ENCODE measurements at places on chromosomes 6 and 20.

DNA sequence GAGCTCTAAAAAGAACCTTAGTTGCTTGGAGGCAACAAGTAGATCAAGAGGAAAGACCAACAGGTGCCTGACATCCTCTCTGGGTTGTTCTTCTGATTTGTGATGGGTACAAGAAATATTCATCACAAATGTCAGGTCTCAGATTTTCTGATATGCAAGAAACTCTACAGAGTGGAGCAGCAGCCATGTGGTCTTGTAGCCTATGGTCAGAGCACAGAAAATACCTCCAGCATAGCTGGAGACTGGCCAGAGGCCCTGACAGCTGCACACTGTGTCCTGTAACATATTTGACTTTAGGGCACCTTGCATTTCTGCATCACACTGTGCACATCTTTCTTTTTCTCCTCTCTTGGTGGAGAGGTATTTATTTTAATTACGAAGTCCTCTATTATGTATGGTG, 116.3 kb downstream of the GMPR start:
- no peak for DNase-seq

GRCh38 chr20:8903655-8904605, 165.0 kb upstream of the PLCB4 start:
- no peak for DNase-seq

GRCh38 chr6:139029470-139030227, 1.1 kb downstream of the ABRACL start:
- peak; percentile 61 for DNase-seq

DNA sequence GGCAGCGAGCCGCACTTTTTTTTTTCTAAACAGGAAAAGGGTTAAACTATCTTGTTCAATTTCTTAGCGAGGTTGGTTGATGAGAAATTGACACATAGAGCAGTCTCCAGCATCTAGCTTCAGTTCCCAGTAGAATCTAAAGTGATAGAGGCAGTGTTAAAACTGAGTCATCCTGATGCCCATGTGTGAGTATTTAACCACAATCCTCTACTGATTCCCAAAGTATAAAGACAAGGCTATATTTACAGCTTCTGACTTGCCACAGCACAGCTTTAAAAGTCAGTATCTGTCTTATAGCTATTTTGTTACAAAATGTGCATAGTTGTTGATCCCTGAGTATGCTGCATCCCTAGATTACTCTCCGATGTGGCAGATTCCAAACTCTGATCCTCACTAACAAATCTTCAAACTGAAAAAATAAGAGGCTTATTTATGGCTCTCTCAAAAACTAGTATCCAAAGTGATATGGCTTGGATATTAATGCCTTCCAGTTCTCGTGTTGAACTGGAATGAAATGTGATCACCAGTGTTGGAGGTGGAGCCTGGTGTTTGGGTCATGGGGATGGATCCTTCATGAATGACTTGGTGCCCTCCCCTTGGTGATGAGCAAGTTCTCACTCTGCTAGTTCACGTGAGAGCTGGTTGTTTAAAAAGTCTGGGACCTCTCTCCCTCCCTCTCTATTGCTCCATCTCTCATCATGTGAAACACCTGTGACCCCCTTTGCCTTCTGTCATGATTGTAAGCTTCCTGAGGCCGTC, 13.1 kb upstream of the POPDC3 start:
- peak; percentile 51 for DNase-seq

DNA sequence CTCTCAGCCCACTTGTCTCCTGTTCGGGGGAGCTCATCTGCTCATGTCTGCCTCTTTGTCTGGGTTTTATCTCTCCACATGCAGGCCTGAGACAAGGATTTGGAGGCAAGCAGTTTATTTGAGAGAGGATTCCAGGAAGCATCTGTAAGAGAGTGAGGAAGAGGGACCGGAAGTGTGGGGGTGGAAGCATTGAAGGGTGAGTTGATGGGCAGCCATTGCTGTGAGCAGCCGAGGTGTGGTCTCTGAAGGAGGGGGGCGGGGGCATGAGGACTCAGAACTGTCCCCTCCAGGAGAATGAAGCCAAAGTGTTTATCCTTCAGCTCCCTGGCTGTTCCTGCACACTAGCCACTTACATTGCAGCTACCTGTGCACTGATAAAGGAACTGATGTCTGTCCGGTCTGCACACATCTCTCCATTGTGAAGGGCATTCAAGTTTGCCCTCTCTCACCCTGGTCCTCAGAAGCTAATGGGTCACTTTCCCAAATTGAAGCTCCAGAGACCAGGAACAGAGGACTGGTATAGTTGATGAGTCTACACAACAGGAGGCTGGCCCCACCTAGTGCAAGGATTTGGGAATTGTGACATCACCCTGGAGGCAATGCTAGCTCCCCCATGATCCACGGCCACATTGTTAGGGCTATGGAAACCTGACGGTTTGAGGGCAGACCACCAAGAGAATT, 100.5 kb upstream of the FOXA2 start:
- no peak for DNase-seq

- DNase-seq = no peak
Measured at GRCh38 chr6:128882560-128882959, 378 bp upstream of the LAMA2 start.

DNA sequence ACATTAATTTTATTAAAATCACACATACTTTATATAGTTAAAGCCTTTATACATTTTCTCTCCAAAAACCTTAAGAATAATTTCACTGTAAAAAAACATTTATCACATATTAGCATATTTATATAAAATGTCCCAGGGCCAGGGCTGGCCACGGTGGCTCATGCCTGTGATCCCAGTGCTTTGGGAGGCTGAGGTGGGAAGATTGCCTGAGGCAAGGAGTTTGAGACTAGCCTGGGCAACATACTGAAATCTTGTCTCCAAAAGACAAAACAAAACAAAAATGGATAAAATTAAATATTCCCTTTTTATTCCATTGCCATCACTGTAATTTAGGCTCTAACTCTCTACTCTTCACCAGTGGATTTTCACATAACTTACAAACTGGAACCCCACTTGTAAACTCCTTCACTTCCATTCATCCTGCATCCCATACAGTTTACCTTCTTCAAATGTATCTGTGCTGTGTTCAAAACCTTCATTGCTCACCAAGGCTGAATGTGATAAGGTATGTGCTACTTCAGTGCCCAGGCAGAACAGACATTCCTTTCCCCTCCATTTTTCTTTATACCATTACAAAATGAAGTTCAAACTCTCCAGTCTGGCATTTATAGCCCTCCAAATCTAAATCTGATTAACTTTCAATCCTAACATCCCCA, 42.9 kb upstream of the PIM1 start:
- no peak for DNase-seq

DNA sequence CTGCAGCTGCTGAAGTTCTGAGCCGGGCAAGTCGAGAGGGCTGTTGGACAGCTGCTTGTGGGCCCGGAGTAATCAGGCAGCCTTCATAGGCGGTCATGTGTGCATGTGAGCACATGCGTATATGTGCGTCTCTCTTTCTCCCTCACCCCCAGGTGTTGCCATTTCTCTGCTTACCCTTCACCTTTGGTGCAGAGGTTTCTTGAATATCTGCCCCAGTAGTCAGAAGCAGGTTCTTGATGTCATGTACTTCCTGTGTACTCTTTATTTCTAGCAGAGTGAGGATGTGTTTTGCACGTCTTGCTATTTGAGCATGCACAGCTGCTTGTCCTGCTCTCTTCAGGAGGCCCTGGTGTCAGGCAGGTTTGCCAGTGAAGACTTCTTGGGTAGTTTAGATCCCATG, 21.2 kb upstream of the MAPK13 start:
- no peak for DNase-seq
